T-helper 1 cell treated with Interleukin-12 subunit alpha and Interleukin-12 subunit beta and Interleukin-4 antibody, amounts not matched to agents 30 ng/mL and 1 ng/mL, for 36 hours (primary cell): ENCODE measurements at places on chromosomes 7 and 10. TPM values are rescaled to one million over a fixed set of nuclear protein-coding genes. Genes with fewer than 3 reads are reported as not detected.

The KCNH2 gene
- 0.80 and 0.91 TPM in 2 replicates for total RNA-seq

The TRIM50 gene
- total RNA-seq = not detected in 2 replicates

The TFPI2 gene
- total RNA-seq = not detected in 2 replicates

The SLC39A12 gene
- not detected in 2 replicates for total RNA-seq

The EBF3 gene
- not detected in 2 replicates for total RNA-seq

The AGR3 gene
- not detected in 2 replicates for total RNA-seq

The SYT15 gene
- 1.8 TPM in 2 replicates for total RNA-seq

The ACTR3C gene
- 12.8 and 14.1 TPM in 2 replicates for total RNA-seq

The P4HA1 gene
- total RNA-seq = 26.6 and 28.9 TPM in 2 replicates

The ZNF212 gene
- total RNA-seq = 14.3 and 14.6 TPM in 2 replicates

The TMEM270 gene
- total RNA-seq = not detected in 2 replicates

The FAM25A gene
- total RNA-seq = not detected in 2 replicates

The CNPY1 gene
- total RNA-seq = not detected in 2 replicates

The PAPSS2 gene
- total RNA-seq = 0.07 and 0.17 TPM in 2 replicates

The KNDC1 gene
- 0.12 and 0.32 TPM in 2 replicates for total RNA-seq

The PPP1R3C gene
- total RNA-seq = 0.07 TPM in 1 of 2 replicates, not detected in the other

The GJD4 gene
- total RNA-seq = not detected in 2 replicates

The OR2A12 gene
- not detected in 2 replicates for total RNA-seq

The GPR141 gene
- total RNA-seq = not detected in 2 replicates

The ACBD5 gene
- 18.0 and 18.2 TPM in 2 replicates for total RNA-seq

The INA gene
- 0.54 and 0.64 TPM in 2 replicates for total RNA-seq

The ZNF511 gene
- total RNA-seq = 53.4 and 55.6 TPM in 2 replicates

The KMT2C gene
- total RNA-seq = 68.6 and 68.8 TPM in 2 replicates

The SAP25 gene
- 20.9 and 23.8 TPM in 2 replicates for total RNA-seq

The KLHDC10 gene
- 18.5 and 20.4 TPM in 2 replicates for total RNA-seq

The NACAD gene
- 0.05 TPM in 1 of 2 replicates, not detected in the other for total RNA-seq

The SPDYE18 gene
- total RNA-seq = 0.83 and 1.3 TPM in 2 replicates

The TMEM139 gene
- 0.32 and 1.0 TPM in 2 replicates for total RNA-seq

The TEX36 gene
- not detected in 2 replicates for total RNA-seq

The CTAGE15 gene
- 1.9 and 2.5 TPM in 2 replicates for total RNA-seq

The TMEM196 gene
- total RNA-seq = not detected in 2 replicates

The POMZP3 gene
- total RNA-seq = 7.7 and 9.6 TPM in 2 replicates

The SHH gene
- total RNA-seq = not detected in 2 replicates

The SYPL1 gene
- total RNA-seq = 27.4 and 29.3 TPM in 2 replicates

The R3HCC1L gene
- 17.5 and 18.3 TPM in 2 replicates for total RNA-seq
